ENCODE measurements at places on chromosomes 3 and 15. TPM values are rescaled to one million over a fixed set of nuclear protein-coding genes. Genes with fewer than 3 reads are reported as not detected.

GRCh38 chr15:83365370-83365938 lies 81.0 kb upstream of the BNC1 start:
- no peak for DNase-seq

GRCh38 chr3:86837871-86838270 lies 153.1 kb downstream of the VGLL3 start:
- DNase-seq, result no peak

The SCG5 gene
- 0.28 TPM for total RNA-seq

DNA sequence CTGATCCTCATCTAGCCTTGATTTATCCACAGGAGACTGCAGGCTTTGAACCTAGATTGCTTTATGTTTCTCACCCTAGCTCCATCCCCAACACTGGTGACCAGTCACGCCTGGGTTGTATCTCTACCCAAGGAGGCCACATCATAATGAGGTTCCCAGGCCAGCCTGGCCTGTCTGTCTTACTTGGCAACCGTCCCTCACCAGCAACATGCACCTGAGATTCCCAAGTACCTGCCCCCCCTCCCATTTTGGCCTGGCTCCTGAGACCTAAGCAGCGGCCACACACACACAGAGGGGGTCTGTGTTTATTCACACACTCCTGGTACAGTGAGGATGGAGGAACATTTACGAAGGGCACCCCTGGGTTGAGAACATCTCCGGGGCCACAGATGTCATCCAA lies 2.4 kb downstream of the CAMK2N2 start:
- no peak for DNase-seq

DNA sequence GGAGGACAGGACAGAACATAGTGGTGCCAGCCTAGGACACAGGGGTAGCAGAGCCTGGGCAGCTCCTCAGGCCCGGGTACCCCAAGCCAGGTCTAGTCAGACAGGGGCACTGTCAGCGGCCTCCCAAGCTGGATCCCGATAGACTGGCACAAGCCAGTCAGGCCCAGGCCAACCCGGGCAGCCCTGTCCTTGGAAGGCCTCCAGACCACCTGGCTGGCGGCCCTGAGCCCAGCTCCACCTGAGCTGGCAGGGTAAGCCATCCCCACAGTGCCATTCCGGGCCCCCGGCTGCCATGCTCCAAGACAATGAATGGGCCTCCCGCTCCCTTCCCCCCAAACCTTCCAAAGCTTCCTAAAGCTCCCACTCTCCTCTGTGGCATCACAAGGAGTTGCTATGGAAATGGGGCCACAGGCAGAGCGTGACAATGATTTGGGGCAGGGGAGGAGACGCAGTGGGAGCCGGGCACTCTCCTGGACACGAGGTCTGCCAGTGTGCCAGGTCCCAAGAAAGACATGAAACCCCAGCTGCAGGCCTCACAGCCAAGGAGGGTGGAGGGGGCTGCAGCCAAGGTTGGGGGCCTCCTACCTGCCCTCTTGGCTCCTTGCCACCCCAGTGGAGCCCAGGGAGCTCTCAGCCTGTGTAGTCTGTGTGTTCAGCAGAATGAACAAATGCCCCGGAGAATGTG lies 165.6 kb upstream of the LINGO1 start:
- DNase-seq, result no peak

The EFCC1 gene
- not detected for total RNA-seq

GRCh38 chr15:39784638-39785037 lies 2.0 kb upstream of the FSIP1 start:
- no peak for DNase-seq

The MST1 gene
- 8.5 TPM for total RNA-seq

GRCh38 chr3:187286467-187287059 lies 5.0 kb downstream of the MASP1 start:
- DNase-seq, result no peak

DNA sequence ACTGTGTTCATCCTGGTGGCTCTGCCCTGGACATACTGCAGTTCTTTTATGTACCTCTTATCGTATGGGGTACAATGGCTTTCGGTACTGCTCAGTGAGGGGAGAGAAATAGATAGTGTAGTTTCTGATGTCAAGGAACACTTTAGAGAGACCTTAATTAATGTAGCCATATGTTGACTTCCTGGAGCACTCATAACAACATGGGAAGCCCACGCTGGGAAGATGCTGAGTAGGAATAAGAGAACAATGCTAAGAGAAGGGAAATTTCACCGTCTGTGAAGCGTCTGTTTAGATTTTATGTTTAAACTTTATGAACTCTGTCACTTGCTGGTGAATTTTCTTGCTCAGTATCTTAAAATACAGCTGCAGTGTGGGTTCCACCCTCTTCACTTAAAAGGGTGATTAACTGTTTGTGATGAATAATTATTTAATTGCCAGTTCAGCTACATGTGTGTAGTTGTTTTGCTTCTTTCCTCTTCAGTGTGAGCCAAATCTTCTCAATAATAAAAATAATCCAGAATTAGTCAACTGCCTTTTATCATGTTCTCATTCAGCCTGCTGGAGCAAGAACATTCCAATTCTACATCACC lies 373.1 kb upstream of the TPRG1 start:
- DNase-seq, result no peak

- DNase-seq, result no peak
Observed at GRCh38 chr3:127140501-127141460, 52.1 kb upstream of the PRR23E start.
